ENCODE measurements at places on chromosomes 5 and 9.

GRCh38 chr9:76785501-76785900 lies 21.3 kb downstream of the PCA3 start:
- DNase-seq, result no peak

DNA sequence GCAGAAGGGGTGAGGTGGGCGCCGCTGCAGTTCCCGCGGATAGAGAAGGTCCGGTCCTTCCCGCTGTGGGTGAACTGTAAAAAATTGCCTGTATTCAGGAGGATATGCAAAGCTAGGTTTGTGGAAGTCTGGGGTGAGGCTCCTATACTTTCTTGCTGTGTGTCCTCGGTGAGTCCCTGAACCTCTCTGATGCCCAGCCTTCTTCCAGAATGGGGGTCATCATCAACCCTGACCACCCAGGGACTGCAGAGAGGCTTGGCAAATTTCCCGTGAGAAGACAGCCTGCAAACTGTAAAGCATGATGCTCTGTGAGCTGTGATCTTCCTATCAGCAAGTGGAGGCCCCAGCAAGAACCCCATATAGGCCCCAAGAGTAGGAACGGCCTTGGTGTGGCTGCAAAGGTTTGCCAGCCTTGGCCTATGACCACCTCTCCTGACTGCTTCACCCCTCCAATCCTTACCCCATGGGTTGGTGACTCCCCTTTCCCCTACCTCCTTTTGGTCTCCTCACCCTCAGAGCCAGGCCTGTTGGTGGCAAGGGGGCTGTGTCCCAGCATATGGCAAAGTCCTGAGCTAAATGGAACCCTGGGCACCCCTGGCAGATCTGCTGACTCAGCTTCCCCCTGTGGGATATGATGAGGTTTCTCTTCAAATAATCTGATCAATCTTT lies 760 bp downstream of the ALDH1B1 start:
- no peak for DNase-seq

DNA sequence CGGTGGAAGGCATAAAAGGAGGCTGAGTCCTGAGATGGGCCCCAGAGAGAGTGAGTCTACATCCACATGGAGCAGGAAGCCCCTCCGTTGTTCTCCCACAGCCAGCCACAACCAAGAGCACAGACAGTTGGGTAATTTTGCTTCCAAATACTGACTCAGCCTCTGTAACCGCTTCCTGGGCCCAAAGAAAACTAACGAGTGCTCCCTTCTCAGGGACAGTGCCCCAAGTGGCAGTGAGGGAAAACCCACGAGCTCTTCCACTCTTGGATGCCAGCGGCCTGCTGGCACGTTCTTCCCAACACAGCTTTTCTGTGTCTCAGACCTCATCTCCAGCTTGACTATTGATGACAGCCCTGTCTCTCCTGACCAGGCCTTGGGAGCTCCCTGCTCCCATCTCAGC lies 207.6 kb downstream of the FSTL4 start:
- no peak for DNase-seq

GRCh38 chr9:38747067-38747466 lies 27.1 kb upstream of the FAM240B start:
- no peak for DNase-seq

DNA sequence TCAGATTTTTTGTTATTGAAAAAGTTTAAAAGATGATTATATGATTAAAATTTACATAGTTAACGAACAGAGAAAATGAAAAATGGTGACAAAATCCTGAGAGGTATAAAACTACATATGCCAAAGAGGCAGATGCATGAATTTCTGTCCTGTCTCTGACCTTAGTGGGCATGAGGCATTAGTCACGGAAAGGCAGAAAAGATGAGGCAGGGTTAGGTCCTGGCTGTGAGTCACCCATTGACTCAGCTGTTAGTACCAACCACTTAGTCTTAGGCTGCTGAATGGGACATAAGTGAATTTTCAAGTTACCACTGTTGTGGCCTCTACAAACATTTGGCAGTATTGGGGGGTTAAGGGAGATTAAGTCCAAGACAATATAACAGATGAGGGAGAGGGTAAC lies 33.1 kb downstream of the RASA1 start:
- no peak for DNase-seq

GRCh38 chr5:74107899-74108298 lies 481.9 kb downstream of the ARHGEF28 start:
- no peak for DNase-seq

GRCh38 chr9:84668196-84669012 lies 1.1 kb upstream of the NTRK2 start:
- DNase-seq, result no peak

- no peak for DNase-seq
These were observed 20.3 kb upstream of the RNF180 start for GRCh38 chr5:64145216-64145895.

GRCh38 chr5:31435730-31436129 lies 96.2 kb downstream of the DROSHA start:
- no peak for DNase-seq

DNA sequence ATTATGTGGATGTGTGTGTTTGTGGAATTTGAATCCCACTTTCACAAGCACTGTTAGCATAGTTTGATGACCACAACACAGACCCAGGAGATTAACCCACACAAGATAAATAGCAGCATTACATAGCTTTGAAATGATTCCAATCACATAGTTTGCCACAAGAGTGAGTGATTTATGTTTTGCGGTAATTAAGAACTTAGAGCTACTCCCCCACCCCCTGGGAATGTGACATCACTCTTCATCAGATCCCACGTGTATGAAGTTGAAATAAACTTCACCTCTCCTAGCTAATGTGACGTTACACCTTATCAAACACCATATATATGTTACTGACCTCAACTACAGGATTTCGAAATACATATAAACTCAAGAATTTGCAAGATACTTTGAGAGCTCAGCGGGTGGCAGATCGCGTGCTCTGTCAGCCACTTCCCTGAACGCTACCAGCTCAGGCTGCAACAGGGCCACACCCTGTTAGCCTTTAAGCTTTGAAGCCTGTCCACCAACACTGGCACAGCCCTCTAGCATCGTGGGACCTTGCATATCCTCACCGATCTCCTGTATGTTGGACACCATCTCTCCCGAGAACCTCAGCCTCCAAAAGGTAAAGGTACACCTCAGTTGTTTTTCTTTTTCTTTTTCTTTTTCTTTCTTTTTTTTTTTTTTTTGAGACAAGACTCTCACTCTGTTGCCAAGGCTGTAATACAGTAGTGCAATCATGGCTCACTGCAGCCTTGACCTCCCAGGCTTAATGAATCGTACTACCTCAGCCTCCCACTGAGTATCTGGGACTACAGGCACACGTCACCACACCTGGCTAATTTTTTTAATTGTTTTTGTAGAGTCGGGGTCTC lies 1.7 kb upstream of the AGTPBP1 start:
- DNase-seq, result no peak

GRCh38 chr9:98572054-98572627 lies 136.6 kb downstream of the GABBR2 start:
- no peak for DNase-seq

- DNase-seq, result peak; percentile 58
These were observed 1071.9 kb upstream of the ARRDC3 start for GRCh38 chr5:92455011-92455410.

- no peak for DNase-seq
These were observed 212.3 kb upstream of the ATP10B start for GRCh38 chr5:161064297-161064696.

DNA sequence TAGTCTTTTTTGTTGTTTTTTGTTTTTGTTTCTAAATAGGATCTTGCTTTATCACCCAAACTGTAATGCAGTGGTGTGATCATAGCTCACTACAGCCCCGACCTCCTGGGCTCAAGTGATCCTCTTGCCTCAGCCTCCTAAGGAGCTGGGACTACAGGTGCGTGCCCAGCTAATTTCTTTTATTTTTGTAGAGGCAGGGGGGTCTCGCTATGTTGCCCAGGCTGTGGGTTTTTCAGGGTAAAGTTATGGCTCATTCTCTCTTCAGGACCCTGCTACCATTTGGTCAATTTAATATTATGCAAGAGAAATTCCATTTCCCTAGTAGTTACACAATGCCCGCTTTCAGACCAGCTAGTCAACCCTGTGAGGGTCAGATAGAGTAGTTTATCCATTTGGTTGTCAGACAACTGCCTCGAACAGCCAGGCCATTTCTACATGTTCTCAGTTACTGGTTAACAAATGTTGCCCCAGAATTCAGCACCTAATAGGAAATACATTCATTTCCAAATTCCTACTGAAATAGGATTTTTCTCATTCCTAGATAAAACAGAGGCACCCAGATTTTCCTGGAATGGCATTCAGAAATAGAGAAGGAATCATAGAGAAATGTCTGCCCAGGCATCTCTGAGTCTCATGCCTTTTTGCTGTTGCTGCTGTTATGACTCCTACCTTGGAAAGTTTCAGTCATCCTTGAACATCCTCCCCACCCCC lies 6.4 kb upstream of the GLIS3 start:
- DNase-seq, result no peak

DNA sequence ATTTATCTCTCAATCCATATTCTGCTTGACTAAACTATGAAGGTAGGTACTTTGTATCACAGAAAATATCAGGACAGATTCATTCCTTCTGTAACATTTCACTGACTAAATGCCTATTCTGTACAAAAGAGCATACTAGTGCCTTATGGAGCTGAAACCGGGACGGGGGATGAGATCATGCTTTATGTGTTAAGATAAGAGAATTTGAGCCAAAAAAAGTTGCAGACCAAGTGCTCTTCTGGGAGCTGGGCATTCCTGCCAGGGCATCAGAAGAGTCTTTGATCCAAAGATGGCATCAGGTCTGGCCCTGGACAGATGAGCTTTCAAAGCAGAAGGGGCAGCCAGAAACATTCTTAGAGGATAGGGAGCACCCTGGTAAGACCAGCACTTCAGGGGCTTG lies 27.5 kb upstream of the GLIPR2 start:
- no peak for DNase-seq

DNA sequence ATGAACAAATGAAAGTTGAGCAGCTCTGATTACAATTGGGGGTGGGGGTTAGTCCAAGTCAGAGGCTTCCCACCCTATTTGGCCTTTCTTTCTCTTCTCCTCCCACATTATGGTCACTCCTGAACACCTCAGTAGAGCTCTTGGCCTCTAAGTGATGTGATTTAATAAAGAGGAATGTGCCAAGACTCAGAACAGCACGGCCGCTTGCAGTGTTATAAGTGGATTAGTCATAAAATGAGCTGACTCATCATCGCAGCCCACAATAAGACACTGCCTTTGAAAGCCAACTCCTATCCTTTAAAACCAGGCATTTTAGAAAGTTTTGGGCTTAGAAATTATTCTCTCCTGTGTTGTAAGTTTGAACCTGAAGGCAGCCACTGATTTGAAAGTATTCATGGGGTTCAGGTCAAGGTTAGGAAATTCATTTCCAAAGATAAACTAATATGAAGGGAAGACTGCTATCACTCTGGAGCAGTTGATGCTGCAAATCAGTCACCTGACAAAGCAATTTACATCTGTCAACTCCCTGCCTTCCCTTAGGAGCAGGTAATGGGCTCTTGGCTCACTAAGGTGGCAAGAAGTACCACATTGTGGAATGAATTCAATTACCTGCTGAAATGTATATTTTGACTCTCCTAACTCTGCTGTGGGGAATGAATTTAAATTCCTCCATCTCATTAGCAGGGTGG lies 283.6 kb upstream of the NMUR2 start:
- DNase-seq, result no peak

DNA sequence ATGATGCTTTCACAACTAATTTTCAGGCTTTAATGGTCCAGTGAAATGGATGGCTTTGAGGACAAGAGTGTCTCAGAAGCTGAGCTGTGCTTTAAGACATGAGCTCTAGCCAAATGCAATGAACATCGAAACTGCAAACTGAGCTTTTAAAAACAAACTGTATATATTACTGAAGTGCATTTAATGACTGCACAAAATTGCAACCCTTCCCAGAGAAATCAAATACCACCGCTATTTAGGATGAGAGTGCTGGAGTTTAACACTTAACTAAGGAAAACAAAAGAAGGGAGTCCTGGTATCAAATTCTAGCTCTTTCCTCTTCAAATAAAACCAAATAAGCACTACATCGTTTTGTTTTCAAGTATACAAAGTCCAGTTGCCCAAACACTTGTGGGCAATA lies 163.9 kb downstream of the SLF1 start:
- DNase-seq, result no peak

DNA sequence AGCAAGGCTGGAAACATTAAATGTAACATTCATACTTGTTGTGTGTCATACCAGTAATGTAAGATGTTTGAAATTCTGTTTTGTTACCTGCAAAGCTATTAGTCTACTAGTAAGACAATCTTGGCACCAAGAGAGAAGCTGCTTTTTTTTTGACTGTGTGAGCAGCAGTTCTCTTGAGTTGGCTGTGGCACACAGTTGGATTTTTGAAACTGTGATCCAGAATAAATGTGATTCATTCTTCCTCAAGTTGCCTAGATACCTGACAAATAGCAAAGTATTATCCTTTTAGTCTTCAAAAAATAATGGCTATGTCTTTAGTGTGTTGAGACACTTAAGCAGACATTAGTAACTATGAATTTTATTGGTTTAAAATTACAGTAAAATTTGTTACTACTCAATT lies 57.2 kb upstream of the HAPLN1 start:
- no peak for DNase-seq

GRCh38 chr9:98862936-98863335 lies 55.5 kb downstream of the GALNT12 start:
- DNase-seq, result no peak

DNA sequence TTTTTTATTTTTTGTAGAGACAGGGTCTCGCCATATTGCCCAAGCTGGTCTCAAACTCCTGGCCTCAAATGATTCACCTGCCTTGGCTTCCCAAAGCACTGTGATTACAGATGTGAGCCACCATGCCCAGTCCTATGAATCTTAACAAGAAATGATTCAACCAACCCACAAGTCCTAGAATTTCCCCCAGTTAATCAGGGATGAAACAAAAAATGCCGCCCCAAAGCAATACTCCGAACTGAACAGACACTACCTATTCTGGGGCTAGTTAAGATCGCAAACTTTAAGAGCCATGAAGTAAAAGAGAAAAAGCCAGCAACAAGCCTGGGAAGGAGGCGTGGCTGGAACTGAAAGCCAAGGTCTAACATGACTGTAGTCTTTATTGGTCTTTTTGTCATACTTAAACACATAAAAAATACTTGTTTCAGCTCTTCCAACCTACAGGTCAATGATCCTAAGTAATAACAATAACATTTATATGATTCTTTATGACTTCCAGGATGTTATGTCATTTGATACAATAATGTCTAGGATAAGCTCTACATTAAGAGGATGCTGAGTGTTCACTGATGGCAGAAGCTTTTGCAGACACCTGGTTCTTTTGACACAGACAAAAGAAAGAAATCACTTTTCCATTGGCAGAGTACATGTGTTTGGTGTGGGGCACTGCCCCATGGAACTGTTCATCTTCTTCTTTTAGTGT lies 361.1 kb upstream of the TLE4 start:
- DNase-seq, result no peak

DNA sequence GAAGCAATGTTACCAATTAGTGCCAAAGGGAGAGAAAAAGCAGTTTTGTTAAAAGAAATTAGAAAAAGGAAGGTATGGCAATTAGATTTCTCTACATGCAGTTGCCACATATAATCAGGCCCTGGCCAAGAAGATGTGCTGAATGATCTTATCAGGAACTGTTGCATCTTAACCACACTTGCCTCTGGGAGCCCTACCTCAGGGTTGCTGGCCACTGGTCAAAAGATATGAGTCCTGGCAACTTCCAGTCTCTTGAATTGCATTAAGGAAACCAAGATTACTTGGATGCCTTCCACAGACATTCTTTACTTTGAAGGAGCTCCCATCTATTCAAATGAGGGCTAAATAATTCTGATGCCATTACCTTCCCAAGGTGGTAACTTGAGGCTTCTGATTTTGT lies 60.4 kb downstream of the TNC start:
- DNase-seq, result no peak

GRCh38 chr9:127941062-127941960 lies 3.7 kb upstream of the DPM2 start:
- DNase-seq, result no peak

- no peak for DNase-seq
These were observed 202.4 kb downstream of the GLIS3 start for GRCh38 chr9:4097515-4097914.
